ENCODE measurements at places on chromosomes 3 and 15.

- DNase-seq = no peak
Measured at GRCh38 chr3:12349895-12350811, 61.3 kb downstream of the PPARG start.

DNA sequence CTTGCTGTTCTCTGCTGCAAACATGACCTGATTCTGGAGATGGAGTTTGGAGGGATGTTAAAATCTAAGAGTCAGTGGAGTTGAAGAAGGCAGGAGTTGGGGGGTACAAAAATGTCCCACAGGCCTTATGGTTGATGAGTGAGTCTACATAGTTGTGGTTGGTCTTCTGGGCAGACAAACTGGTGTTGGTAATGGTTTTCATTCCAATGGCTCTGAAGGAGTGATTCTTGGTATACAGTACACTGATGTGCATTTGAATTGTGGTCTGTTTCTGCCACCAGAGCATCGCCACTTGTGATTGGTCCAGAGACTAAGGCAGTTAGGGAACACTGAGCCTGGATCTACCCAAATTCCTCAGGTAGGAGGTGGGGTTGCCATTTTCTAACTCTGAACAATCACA, 514.1 kb upstream of the CFAP20DC start:
- no peak for DNase-seq

- no peak for DNase-seq
Measured at GRCh38 chr3:161821591-161821990, 325.0 kb downstream of the OTOL1 start.

DNA sequence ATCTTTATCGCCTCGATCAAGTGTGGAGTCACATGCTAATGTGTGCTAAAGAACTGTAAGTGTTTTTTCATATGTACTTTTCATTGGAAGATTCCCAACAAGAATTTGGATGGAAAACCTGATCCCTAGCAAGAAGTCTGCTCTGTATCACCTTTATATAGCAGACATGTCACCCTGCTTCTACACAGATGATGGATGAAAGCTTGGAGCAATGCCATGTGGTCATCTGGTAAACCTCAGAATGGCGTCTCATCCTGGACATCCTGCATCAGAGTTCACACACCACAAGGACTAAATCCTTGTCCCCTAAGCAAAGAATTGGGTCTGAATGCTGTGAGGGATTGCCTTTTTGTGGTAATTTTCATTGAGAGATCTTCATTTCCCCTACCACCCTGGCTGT, 42.1 kb upstream of the CTDSPL start:
- no peak for DNase-seq

GRCh38 chr3:171956705-171957104, 82.7 kb upstream of the FNDC3B start:
- no peak for DNase-seq

DNA sequence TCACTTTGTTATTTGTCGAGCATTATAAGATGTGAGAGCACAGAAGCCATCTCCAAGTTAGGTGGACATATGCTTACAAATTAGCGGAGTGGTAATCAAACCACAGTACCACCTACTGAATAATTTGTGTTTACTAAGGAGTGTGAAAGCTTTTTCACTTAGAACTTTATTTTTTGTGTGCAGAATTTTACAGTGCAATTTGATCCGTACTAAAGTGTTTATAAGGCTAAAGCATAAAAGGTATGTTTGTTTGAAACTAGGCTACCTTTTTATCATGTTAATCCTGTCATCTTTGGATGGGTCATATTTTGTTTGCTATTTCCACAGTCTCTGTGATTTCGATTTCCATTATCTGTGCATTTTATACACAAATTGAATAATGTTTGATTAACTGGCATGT, 37.5 kb downstream of the MAP2K5 start:
- DNase-seq = no peak

DNA sequence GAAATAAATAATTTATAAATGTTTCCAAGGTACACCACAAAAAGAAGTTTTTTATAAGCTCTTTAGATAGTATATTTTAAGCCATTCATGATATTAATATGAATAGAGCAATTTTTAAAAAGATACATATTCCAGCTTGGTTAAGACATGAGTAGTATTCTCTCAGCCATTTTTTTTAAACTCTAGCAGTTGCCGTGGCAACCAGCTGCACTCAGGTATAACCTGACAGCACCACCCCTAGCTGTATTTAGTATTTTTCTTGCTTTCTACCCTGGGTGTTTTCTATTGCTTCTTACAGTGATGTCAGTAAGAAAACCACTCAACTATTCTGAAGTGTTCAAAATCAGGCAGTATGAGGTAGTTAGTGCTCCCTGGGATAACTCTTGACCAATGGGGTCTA, 496.3 kb upstream of the CNTN3 start:
- DNase-seq = no peak

DNA sequence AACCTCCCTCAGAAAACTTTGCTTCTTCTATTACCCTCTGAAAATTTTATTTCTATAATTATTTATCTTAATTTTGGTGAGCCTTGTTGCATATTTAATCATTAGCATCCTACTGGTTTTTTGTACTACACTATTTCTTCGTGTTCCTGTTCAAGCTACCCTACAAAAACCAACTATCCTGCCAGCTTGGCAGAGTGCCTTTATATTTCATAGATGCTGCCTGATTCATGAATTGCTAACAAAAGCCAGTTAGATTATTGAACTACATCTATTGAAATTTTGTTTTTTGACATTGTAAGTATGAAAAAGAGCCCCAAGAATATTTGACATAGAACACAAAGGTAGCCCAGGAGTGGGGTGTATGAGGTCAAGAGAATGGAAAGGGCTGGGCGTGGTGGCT, 78.9 kb downstream of the CD200R1L start:
- DNase-seq = no peak

GRCh38 chr3:24315971-24316370, 178.7 kb downstream of the THRB start:
- DNase-seq = no peak

- DNase-seq = no peak
Measured at GRCh38 chr3:169660709-169661360, 2.7 kb downstream of the MECOM start.

DNA sequence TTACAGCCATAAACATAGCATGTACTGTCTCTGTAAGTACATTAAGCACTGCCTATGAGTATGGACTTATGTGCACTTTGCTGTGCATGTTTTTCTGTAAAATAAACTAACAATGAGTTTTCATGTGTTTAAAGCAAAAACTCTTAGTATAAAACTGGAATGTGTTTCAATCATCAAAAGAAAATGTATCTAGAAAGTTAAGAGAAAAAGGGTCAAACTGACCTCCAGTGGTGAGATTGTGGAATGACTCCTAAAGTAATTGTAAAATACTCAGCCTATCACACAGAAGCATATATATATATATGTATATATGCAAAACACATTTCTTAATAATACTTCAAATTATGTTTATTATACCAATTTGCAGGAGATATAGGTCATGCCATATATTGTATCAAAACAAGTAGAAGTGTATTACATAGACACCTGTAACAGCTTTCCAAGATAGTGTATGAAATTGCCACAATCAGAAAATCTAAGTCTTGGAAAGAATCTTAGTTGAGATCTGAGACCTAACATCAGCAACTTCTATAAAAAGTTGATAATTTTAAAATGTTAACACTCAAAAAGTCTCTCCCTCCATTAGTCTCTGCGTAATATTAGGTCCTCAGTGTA, 199.6 kb downstream of the FMN1 start:
- no peak for DNase-seq

DNA sequence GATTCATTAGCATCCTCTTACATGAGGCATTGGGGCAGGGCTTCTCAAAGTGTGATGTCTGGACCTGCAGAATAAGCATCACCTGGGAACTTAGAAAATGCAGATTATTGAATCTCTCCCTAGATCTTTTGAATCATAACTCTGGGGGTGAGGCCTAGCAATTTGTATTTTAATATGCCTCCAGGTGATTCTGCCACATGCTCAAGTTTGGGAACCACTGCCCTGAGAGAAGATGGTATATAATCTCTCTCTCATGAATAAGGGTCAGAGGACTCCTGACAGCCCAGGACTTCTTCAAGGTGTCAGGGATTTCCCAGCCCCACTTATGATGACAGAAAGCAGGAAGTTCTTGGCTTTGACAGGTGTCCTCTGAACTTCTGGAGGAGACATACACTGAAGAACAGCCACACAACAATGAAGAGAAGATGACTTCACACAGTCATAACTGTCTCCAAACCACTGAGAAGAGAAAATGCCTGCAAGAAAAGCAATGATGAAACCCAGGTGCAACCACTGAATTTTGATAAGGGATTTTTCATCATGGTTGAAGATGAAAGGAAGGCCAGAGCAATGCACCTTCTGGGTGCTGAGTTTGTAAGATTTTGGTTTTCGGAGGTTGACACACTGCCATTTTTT, 211.9 kb upstream of the MRPL3 start:
- no peak for DNase-seq

GRCh38 chr3:10012106-10012505, 14.1 kb upstream of the FANCD2 start:
- DNase-seq = no peak

DNA sequence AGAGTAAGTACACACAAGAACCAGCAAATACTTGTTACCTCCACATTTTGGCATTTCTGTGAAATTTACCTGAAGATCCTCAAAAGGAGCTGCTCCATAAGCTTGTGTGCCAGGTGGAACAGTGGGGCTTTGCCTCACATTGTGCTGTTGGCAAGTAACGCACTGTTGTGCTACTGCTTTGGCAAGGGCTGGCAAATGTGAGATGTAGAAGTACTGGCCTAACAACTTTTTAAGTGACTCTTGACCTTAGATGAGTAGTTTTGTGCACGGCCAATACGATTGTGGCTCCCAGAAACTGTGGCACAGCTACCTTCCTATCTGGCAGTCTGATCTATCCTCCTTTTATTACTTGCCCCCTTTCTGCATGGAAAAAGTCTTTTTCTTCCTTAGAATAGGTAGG, 337.0 kb downstream of the KCNH8 start:
- no peak for DNase-seq

DNA sequence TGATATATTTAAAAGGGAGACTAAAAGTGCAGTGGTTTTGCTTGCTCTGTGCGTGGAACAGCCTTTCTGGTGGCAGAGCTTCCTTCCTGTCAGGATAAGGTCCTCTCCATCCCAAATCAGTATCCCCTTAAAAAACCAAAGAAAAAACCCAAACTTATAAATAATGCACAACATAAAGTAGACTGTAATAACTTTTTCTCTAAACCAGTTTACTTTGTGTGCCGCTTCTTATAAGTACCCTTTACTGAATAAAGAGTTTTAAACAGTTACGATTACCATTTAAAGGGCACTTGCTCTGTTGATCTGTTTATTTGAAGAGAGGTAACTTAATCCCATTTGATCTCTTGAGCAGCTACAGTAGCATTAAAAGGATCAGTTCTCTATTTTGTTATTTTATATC, 2.5 kb downstream of the PIK3CA start:
- DNase-seq = no peak

GRCh38 chr15:68485721-68486360, 53.9 kb upstream of the ITGA11 start:
- DNase-seq = no peak

DNA sequence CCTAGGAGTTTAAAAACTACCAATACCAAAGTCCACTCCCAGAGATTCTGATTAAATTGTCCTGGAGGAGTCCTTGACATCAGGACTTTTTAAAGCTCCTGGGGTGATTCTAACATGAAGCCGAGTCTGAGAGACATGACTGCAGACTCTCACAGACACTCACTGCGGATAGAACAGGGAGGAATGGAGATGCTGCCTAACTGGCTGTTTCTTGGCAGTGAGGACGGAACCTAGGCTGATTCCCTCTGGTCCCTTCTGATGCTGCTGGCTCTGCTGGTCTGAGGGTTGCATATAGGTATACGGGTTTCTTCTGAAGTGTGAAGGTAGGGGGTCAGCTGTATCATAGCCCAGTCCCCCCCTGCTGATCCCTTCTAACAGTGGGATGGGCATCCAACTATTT, 1.3 kb upstream of the HRG start:
- no peak for DNase-seq

DNA sequence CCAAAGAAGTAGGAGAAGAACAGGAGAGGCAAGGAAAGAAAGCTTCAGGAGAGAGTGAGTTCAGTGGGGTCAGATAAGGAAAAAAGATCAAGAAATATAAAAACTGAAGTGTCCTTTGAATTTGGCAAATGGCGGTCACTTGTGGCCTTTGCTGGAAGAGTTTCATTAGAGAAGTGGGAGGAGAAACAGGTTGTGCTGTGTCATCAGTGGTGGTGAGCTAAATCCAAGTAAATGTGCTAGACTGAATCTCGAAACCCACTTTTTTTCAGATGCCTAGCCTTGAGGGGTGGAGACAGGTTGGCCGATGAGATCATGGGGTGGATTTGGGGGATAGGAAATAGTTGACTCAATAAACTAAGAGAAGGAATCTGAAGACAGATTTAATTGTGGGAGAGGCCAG, 43.7 kb downstream of the CHRD start:
- no peak for DNase-seq

DNA sequence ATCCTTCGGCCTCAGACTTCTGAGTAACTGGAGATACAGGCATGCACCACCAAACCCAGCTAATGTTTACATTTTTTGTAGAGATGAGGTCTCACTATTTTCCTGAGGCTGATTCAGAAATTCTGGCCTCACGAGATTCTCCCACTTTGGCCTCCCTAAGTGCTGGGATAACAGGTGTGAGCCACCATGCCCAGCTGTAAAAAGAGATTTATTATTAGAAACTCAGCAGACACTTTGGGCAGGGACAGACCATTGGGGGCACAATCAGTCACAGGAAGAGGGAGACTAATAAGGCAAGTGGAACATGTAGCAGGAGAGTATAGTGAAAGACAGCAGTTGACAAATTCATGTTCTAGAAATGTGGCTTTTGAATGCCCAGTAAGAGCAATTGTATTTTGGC, 249.2 kb downstream of the CBLB start:
- DNase-seq = no peak

DNA sequence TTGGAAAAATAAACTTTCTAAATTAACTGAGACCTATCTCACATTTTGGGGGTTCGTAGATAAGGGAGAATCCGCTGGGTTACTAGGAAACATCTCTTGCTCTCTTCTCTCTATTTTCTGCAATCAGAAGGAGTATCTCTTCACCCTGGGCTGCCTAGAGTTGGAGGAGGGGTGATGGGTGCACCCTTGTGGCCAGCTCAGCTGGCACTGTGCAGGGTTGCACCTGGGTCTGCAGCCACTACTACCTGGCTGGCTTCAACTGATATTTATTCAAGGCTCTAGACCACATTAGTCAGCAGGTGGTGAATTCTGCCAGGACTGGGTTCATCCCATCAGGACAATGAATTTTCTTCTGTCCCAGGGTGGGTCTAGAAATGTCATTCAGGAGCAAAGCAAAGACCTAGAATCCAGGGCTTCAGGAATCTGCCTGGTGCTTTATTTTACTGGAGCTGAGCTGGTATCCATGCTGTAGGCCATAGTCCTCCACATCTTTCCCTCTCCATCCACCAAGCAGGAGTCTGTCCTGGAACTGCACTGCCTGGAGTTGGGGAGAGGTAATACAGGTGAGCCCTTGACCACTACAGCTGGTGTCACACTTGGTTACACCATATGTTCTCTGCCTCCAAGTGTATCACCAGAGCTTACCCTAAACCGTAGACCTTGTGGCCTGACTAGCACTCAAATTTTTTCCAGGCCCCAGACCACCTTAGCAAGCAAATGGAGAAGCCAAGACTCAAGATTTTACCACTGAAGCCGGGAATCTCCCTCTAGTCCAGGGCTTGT, 14.0 kb downstream of the OR5K4 start:
- no peak for DNase-seq

GRCh38 chr15:67335026-67335425, 80.4 kb downstream of the IQCH start:
- DNase-seq = no peak

- DNase-seq = no peak
Measured at GRCh38 chr3:190059242-190059590, 61.5 kb downstream of the P3H2 start.

All from NCI-H187 (cell line).